ENCODE measurements at places on chromosomes 7 and 10. TPM values are rescaled to one million over a fixed set of nuclear protein-coding genes. Genes with fewer than 3 reads are reported as not detected.
A peak's percentile ranks its signal among the peaks of the same experiment; 100 is the strongest.

CC2D2B gene
- total RNA-seq = 0.22 TPM

TRPV5 gene
- not detected for total RNA-seq

ELN gene
- total RNA-seq = 1.1 TPM

MRPL43 gene
- 55.8 TPM for total RNA-seq

PRKCQ gene
- 3.5 TPM for total RNA-seq

GNAT3 gene
- not detected for total RNA-seq

- no peaks in the 10 kb centered on the region for H3K36me3 ChIP-seq
- no peak overlapping the region for H3K4me3 ChIP-seq
- peaks cover 14% of the 10 kb centered on the region for H3K4me1 ChIP-seq
- DNase-seq = peak; percentile 47
- no peaks in the 10 kb centered on the region for H3K27me3 ChIP-seq
These were observed 633 bp upstream of the EBLN1 start for GRCh38 chr10:22218448-22218847.

GRCh38 chr10:52256832-52257691 lies 57.0 kb upstream of the DKK1 start:
- no peaks in the 10 kb centered on the region for H3K27me3 ChIP-seq
- no peak overlapping the region for H3K4me3 ChIP-seq

DNA sequence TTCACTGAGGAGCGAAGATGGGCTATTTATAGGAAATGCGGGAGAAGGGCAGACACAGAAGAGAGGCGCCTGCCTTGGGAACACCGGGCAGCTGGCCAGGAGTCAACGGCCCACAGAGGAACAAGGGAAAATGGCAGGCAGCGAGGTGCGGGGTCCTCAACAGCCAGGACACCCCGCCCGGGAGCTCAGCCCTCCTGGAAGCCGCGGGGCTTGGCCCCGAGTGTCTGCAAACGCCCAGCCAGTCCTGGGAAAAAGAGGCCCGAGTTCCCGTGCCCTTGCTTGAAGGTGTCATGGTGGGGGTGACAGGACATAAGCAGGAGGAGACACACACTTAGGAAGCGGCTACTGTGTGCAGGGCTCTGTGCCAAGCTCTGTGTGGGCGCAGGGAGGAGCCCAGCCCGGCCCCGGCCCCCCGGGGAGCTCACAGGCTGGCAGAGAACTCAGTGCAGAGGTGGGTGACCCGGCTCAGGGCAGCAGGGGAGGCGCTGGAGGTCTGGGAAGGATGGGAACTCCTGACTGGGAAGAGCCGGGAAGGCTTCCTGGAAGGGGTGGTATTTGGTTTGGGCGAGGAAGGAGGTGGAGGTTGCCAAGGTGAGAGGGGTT lies 79.9 kb downstream of the ELFN1 start:
- no peaks in the 10 kb centered on the region for H3K36me3 ChIP-seq
- H3K27me3 ChIP-seq = peaks cover 9% of the 10 kb centered on the region
- no peak overlapping the region for H3K4me3 ChIP-seq

DNA sequence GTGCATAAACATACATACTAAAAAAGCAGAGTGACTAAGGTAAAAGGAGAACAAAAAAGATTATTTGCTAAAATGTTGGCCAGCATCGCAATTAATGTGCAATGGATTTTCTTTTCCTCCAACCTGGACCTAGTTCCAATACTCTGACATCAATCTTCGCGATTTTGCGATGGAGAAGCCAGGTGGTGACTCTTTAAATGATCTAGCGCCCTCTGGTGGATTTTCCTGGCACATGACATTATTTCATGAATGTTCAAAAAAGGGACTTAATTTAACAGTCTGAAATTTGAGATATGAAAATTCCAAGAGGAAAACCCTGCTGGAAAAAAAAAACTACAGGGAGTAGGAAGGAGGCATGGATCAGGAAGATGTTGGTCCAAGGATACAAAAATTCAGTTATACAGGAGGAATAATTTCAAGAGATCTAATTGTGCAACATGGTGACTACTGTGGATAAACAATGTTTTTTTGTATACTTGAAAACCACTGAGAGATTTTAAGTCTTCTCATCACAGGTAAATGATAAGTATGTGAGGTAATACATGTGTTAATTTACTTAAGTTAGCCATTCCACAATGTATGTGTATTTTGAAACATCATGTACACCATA lies 4.3 kb upstream of the KCNMA1 start:
- peaks cover 46% of the 10 kb centered on the region for H3K27me3 ChIP-seq
- H3K4me1 ChIP-seq = peaks cover 10% of the 10 kb centered on the region
- no peak overlapping the region for H3K4me3 ChIP-seq
- H3K27ac ChIP-seq = no peak overlapping the region
- DNase-seq = peak; percentile 87

GRCh38 chr7:84454174-84454959 lies 259.8 kb upstream of the SEMA3A start:
- no peaks in the 10 kb centered on the region for H3K36me3 ChIP-seq
- H3K27me3 ChIP-seq = no peaks in the 10 kb centered on the region
- no peak for DNase-seq
- H3K27ac ChIP-seq = no peak overlapping the region
- H3K4me3 ChIP-seq = no peak overlapping the region

DNA sequence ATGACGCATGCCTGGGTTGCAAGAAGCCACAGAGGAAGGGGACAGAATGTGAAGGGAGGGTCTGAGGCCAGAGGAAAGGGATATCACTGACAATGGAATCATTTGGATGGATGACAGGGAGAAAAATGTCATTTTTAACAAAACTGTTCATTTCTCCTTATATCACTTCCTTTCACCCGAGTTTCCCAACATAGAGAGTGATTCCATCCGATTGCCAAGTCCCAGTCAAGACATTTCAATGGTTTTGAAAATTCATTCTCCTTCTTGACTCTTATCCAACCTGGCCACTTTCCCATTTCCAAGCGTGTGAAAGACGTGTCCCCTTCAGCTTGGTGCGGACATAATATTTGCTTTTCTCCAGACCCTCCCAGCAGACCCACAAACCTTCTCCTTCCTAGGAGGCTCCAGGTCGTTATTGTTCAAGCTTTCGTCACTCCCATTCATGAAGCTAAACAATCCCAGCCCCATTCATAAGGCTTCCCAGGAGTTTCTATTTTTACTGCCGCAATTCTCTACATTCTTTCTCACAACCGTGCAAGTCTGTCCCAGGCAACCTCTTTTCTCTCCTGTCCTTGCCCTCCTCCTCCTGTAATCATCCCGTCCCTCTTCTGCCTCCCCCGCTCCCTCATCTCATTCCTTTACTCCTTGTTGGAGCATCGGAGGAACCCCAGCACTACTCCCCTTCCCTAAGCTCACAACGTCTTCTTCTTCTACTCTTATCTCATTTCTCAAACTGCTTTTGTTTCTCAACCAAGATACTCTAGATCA lies 301.3 kb upstream of the KLF6 start:
- DNase-seq = peak; percentile 23
- no peaks in the 10 kb centered on the region for H3K36me3 ChIP-seq
- no peaks in the 10 kb centered on the region for H3K27me3 ChIP-seq
- H3K4me1 ChIP-seq = peaks cover 10% of the 10 kb centered on the region
- no peak overlapping the region for H3K4me3 ChIP-seq

GRCh38 chr10:128339753-128340152 lies 213.5 kb upstream of the MKI67 start:
- no peak for DNase-seq
- no peak overlapping the region for H3K4me3 ChIP-seq
- no peaks in the 10 kb centered on the region for H3K27me3 ChIP-seq
- H3K4me1 ChIP-seq = no peaks in the 10 kb centered on the region
- no peak overlapping the region for H3K27ac ChIP-seq

DNA sequence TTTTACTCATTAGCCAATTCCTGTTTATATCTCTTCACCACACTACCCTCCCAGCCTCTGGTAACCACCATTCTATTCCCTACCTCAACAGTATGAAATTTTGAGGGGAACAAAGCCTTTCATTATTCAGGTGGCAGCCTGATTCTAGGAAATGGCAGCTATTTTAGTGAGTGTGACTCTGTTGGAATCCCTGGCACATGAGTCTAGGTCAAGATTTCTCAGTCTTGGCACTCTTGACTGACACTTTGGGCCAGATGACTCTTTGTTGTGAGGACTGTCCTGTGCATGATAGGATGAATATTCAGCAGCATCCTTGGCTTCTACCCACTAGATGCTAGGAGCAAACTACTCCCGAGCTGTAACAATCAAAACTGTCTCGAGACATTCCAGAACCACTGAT lies 322.8 kb upstream of the PHYHIPL start:
- no peaks in the 10 kb centered on the region for H3K27me3 ChIP-seq
- H3K36me3 ChIP-seq = no peaks in the 10 kb centered on the region
- no peak overlapping the region for H3K27ac ChIP-seq
- H3K4me1 ChIP-seq = peaks cover 9% of the 10 kb centered on the region
- H3K4me3 ChIP-seq = no peak overlapping the region

DNA sequence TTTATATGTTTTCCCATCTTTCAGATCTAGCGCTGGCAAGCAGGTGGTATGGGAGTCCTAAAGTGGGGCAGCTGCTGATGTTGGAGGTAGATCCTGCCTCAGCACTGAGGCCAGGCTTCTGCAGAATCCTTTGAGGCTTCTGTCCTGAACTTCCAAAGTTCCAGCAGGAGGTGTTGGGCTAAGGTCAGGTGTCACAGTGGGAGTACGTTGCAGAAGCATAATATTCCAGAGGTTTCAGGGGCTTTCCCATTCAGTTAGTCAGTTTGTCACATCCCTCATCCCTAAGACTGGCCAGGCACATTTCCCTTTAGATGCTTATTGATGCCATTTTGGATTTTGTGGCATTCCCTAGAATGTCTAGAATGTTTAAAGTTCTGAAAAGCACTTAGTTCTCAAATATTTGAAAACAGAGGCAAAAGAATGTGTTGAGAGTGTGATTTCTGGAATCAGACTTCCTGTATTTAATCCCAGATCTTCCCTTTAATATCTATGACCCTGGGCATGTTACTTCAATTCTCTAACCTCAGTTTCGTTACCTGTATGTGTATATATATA lies 319.1 kb upstream of the PHYHIPL start:
- no peaks in the 10 kb centered on the region for H3K4me1 ChIP-seq
- no peak for DNase-seq
- H3K4me3 ChIP-seq = no peak overlapping the region
- H3K27ac ChIP-seq = no peak overlapping the region
- no peaks in the 10 kb centered on the region for H3K27me3 ChIP-seq

- H3K27ac ChIP-seq = no peak overlapping the region
- no peaks in the 10 kb centered on the region for H3K36me3 ChIP-seq
- no peak for DNase-seq
- H3K4me1 ChIP-seq = no peaks in the 10 kb centered on the region
These were observed 233.4 kb upstream of the SLC26A5 start for GRCh38 chr7:103679151-103680132.

GRCh38 chr10:115773832-115774231 lies 499.2 kb downstream of the GFRA1 start:
- H3K36me3 ChIP-seq = no peaks in the 10 kb centered on the region
- H3K27ac ChIP-seq = no peak overlapping the region
- DNase-seq = no peak
- H3K4me3 ChIP-seq = no peak overlapping the region

DNA sequence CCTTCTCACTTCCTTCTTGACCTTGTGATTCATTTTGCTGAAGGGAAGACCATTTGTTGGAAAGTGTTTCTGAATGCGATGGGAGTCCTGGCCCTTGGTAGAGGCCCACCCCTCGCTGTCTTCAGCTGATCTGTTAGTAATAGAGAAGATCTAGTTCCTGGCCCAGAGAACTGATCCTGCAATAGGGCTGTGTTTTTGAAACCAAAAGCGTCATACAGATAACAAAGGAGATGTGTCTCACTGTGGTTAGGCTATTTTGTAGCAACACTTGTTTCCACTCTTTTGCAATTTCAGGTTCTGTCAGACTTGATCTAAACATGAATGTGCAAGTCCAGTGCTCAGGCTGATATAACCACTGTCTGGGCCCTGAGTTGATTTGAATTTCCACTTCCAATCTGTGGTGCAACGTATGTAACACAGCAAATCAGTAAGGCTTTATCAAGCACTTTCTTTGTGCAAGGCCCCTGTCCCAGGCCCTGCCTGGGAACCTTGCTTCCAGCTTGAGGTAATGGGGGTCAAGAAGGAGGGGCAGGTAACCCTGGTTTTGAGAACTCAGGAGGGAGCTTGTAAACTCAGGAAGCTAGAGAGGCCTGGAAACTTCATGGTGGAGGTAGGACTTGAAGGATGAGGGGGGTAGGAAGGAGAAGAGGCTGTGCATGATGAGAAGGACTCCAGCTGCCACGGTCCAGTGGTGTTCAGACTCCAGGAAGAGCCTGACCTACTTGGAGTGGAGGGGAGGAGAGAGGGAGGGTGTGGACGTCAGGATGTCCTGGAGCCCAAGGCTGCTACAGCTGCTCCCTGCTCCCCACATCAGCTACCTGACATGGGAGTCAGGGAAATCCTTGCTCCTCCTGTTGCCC lies 42.2 kb upstream of the SRGN start:
- H3K4me3 ChIP-seq = no peak overlapping the region
- H3K4me1 ChIP-seq = no peaks in the 10 kb centered on the region
- no peaks in the 10 kb centered on the region for H3K27me3 ChIP-seq
- no peak overlapping the region for H3K27ac ChIP-seq
- H3K36me3 ChIP-seq = no peaks in the 10 kb centered on the region

- peaks cover 3% of the 10 kb centered on the region for H3K27me3 ChIP-seq
- H3K4me1 ChIP-seq = no peaks in the 10 kb centered on the region
- H3K4me3 ChIP-seq = no peak overlapping the region
- H3K27ac ChIP-seq = no peak overlapping the region
- H3K36me3 ChIP-seq = no peaks in the 10 kb centered on the region
These were observed 88.7 kb downstream of the ADARB2 start for GRCh38 chr10:1648648-1649047.
